ENCODE measurements at places on chromosomes 1 and 21.

DNA sequence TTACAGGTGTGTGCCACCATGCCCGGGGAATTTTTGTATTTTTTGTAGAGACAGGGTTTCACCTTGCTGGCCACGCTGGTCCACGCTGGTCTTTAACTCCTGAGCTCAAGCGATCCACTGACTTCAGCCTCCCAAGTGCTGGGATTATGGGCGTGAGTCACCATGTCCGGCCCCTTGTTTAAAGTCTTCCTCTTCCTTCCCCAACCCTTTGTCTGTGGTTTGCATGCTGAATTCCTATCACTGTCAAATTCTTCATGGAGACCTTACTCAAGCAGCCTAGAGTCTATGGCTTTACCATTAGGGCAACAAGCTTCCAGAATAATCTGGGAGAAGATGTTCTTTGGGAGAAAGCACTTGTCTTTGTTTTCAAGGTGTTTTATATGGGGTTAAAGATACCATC, 34.7 kb downstream of the B3GALT5 start:
- no peak for DNase-seq

- DNase-seq = no peak
These were observed 45.5 kb upstream of the CCDC190 start for GRCh38 chr1:162906485-162906884.

- no peak for DNase-seq
These were observed 30.5 kb downstream of the FMO4 start for GRCh38 chr1:171344473-171344820.

DNA sequence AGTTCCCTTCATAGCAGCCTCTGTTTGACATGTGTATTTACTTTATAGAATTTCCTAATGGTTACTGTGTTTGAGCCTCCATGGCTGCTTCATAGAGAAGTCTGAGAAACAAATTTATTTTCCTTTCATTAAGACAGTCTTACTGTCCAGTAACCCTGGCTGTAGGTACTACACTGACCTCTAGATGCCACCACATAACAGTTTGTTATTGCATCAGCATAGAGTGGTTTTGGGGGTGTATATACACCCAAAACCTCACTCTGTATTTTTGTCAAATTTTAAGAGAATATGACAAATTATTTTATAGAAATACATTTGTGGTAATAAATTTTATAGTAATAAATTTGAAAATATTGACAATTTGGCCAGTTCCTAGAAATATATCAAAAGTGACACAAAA, 57.3 kb downstream of the OBSCN start:
- no peak for DNase-seq

DNA sequence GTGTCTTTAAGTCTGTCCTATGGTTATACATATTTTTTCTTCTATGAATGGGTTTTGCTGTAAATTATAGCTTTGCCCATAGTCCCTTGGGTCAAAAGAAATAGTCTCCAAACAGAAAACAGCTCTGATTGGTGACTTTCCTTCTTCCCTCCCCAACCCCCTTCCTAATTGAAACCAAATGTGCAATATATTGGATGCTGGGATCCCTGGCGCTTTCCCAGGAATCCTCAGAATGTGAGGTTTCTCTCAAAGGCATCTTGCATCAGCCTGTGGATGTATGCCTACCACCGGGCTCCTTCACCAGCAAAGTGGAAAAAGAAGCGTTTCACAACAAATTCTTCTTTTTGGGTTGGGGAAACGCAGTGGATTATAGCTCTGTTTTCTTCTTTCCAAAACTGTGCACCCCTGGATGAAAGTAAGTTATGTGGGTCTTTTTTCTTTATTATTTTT, at the start of gene DDR2:
Gene DDR2, plus strand, starts transcription at position 248 of the 450 bp plus-strand sequence. CDS start 86,600 bp downstream, outside the sequence.
- DNase-seq = no peak

DNA sequence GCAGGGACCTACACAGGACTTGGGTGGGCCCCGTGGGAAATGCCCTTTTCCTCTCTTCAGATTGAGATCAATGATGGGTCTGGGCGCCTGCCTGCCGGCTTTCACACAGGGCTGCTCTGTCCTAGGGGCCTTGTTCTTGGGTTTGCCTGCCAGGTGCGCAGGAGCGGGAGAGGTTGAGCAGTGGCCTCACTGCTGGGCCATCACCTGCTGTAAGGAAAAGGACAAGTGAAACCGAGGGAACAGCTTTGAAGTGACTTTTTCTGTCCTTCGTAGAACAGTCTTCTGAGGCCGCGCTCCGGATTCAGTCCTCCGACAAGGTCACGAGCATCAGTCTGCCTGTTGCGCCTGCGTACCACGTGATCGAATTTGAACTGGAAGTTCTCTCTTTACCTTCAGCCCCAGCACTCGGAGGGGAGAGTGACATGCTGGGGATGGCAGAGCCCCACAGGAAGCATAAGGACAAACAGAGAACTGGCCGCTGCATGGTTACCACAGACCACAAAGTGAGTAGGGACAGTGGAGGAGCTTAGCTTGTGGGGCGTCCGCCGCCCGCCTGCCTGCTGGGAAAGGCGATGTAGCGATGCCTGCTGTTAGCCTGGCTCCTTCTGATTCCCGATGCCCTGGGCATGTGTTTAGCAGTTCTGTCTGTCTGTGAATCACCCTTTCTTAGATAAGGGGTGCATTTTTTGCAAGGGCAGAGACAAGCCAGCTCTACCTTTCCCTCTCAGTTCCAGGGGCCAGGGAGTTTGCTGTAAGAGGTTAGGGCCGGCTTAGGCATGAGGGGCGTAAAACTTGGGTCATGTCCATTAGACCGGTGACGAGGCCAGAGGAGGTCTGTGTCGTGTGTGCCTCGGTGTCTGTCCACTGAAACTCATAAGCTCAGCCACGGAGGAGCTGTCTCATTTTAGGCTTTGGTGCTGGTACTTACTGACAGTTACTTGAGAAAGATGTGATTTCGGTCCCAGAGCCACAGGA, 19.5 kb upstream of the PWP2 start:
- no peak for DNase-seq

DNA sequence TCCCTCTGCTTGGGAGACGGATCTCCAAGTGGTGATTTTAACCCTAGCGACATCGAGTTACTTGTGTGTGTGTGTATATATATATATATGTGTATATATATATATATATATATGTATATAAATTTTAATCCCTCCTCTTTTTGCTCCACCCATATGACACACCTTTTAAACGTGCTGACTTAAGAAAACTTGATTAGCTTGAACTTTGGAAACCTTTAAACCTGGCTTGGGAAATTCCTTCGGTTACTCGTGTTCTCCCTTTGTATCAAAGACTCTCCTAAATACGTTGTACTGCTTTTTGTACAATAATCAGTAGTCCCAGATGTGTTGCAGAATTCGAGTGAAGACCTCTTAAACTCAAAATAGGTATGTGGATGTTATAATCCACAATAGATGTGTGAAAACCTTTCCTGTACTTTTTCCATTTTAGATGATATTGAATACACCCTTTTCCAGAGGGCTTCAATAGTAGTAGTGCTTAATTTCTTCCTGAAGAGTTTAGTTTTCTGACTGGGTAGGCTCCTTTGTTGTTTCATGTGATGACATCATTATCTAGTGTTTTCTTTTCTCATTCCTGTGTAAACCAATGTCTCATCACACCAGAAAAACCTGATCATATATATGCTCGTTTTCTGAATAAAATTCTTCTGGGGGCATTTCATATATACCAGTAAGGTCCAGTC, 1.4 kb downstream of the RNF11 start:
- DNase-seq = no peak

DNA sequence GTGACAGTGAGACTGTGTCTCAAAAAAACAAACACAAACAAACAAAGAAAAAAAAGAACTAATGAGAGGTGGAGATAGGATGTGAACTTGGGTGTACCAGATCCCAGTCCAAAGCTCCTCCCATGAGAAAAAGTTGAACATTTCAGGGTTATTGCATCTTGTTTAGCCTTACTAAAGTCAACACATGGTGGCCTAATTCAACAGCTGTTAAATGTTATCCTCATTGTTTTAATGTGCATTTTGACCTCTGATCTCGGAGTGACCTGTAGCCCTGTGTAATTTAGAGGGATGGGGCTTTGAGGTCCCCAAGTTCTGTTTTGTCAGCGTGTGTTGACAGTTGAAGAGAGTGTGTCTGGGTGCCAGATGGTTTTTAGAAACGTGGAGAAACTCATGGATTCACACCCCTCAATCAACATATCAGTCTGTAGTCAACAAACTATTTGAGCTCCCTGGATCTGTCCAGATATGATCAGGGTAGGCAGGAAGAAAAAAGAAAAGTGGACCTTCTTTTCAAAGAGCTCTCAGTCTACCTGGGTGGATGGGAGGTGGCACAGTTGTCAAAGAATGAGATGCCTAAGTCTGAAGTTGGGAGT, 34.7 kb downstream of the PTPRU start:
- DNase-seq = no peak

GRCh38 chr1:246497331-246497915, 9.7 kb downstream of the SMYD3 start:
- no peak for DNase-seq

GRCh38 chr1:9553736-9554144, 14.5 kb downstream of the SLC25A33 start:
- no peak for DNase-seq

DNA sequence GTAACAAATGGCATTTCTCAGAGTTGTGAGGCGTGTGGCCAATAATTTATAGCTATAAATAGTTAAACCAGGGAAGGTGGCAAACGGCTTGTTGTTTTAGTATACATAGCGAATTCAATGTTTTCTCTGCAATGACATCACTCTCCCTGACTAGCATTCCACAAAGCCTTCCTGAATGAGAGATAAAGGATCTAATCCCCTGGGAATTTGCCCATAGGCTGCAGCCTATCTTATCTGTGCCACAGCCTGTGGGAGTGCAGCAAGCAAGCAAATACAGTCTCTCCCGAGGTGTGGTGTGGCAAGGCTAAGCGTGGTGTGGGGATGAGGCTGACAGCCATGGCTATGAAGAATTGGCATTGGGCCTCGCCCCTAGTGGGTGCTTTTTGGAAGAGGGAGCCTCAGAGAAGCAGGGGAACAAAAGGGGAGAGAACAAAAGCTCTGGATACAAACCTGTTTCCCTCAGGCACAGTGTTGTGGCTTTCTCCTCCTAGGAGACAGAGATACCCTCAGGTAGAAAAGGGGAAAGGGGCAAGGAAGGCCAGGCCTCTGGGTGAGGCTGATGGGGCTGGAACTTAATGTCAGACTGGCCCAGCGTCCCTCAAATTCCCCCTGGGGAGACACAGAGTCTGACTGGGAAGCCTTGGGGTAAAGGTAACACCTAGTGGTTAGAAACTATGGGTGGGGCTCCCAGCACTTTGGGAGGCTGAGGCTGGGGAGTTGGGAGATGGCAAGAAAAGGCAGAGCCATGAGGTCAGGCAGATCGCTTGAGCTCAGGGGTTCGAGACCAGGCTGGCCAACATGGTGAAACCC, 8.9 kb downstream of the TAGLN2 start:
- DNase-seq = no peak

DNA sequence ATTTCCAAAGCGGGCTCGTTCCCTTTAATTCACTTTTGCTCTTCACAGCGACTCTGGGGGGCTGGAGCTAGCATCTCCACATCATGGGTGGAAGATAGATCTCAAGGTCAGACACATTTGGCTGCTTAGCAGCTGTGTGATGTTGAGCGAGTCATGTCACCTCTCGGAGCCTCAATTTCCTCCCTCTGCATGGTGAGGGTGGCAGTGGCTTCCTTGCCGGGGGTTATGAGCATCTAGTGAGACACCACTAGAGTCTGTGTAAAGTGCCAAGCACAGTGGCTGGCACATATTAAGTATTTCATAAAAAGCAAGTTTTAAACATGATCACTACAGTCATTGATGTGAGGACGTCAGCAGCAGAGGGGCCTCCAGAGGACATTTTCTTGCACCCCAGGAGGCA, 16.9 kb upstream of the ECE1 start:
- no peak for DNase-seq

GRCh38 chr21:34615487-34615814, 538 bp upstream of the RCAN1 start:
- no peak for DNase-seq

DNA sequence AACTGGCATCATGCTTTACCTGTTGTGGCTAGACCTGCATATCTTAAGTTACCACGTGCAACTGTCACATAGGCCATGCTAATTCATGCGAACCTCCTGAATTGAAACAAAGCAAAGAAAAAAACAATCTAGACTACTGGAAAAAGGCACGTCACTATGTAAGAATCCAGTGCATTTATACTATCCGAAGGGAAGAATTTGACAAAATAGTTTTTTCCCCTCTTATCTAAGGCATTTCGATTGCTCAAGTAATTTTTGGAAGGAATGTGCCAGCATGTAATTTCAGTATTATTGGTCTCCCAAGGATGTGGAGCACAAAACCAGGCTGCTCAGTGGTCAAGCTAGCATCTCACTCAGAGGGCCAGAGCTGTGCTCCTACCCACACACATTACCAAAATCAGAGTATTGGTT, 31.5 kb upstream of the C1orf198 start:
- no peak for DNase-seq

GRCh38 chr1:226046240-226046639, 16.3 kb upstream of the H3-3A start:
- DNase-seq = no peak

DNA sequence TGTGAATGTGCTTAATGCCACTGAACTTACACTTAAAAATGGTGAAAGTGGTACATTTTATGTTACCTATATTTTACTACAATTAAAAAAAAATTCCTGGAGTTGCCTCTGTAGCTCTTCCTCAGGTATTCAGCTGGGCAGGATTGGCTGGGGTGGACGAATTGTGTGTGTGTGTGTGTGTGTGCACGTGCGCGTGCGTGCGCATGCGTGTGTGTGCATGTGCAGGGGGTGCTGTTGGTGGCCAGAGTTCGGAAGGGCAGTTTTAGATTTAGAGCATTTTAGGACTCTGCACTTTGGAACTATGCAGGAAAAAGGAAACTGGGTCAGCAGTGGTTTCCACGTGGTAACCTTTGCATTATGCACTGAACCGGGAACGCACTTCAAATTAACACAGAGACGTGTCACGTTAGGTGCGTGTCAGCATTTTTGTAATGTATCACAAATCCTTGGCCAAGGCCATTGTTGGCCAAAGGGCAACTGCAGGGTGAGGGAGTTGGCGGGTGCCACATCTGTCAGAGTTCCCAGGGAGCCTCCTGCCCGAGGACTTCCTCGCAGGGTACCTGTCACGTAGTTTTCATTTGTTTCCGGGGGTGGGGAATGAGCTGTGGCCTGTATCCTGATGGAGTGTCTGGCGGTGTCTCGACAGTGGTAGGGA, 312.8 kb downstream of the CAMTA1 start:
- DNase-seq = no peak

DNA sequence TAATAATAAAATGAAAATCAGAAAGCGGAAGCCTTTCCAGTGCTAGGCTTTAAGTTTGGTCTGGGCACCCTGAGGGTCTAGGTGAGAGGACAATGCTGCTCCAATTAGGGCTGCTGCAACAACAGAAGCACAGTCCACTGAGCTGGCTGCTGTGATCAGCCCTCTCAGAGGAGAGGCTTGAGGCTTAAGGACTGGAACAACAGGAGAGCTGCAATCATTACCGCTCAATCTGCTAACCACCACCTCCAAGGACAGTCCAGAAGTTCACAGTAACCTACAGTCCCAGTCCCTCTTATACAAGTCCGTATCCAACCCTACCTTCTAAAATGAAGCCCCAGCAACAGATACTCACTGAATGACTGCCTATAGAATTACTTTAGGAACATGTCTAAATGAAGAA, 62.1 kb downstream of the USP24 start:
- no peak for DNase-seq
